ENCODE measurements at places on chromosomes 7 and 10.

DNA sequence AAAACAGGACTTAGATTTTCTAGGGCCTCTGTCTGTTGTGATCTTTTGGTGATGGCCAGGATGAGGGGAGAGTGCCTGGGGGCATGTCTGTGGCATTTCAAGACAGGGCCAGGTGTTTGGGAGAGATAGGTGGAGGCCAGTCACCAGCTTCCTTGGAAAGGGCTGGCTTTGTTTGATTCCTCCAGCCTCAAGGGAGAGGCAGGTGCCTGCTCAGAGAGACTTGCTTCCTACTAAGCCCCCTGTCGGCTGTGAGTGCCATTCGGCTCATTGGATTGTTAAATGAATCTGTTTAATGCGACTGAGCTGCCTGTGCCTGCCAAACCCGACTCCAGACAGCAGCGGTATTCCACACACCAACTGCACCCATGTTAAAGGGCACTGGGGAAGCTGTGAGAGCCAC is 304.1 kb upstream of the COBL start:
- no peak for DNase-seq

- DNase-seq, result no peak
Measured at GRCh38 chr10:50415292-50415691, 164.0 kb upstream of the ASAH2 start.

DNA sequence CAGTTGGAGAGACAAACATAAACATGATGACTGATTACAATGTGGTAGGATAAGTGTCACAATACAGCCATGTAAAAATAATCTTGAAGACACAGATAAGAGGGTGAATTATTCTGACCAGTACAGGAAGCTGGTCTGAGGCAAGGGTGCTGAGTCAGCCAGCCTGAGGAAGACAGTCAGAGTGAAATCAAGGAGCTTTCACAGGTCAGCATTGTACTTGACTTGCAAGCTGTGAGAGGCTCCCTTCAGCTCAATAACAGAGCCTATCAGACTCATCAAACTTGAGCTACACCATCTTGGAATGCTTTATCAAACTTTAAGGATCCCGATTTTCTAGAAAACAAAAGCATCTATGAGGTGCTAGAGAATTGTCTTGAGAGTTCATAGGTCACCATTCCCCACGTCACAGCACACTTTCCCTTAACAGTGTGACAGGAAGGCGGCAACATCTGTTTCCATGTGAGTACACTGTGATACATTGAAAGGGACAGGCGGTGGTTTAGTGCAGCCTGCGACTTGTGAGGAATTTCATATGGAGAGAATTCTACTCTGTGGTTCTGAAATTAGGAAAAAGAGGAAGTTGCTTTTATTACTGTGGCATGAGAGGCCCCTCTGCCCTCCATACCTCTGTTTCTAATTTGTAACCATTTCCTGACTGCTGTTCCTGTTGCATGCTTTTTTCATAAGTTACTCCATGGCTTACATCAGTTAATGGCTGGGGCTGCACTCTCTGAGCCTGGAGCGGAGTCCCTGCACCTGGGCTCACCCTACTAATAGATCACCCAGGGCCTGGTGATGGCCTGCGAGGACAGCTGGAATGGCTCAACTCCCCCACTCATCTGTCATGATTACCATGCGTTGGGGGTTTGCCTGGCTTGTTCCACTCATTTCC is 417.1 kb downstream of the SUGCT start:
- no peak for DNase-seq

GRCh38 chr7:143504937-143505297 is 27.2 kb downstream of the TAS2R41 start:
- DNase-seq, result no peak

DNA sequence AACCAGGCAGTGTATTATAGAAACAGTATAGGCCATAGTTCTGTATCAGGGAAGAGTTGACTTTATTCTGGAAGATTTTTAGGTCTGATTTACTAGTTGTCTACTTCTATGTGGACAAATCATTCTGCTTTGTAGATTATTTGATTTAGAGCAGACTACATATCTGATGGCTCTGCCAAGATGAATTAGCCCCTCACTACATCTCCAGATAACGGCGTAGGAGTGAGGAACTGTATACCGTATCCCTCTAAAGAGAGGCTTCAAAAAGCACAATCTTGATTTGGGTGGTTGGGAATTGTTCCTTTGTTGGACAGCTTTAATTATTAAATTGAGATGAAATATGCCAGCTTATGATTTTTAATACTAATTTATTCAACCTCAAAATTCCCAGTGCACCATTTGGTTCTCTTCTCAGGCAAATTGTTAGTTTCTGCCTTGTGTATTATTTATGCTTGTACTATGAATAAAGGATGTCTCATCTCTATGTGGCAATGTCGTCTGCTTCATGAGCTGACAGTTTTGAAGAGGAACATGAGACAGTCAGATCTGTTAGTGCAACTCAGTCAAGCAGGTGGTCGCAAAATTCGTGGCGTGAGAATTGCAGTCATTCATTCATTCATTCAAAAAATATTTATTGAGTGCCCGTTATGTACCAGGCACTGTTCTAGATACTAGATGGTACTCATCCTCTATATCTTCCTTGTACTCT is 422.8 kb downstream of the EXOC4 start:
- DNase-seq, result no peak

- DNase-seq, result no peak
Measured at GRCh38 chr7:68544851-68545250, 1053.4 kb upstream of the AUTS2 start.

GRCh38 chr10:19917751-19918478 is 101.7 kb downstream of the PLXDC2 start:
- no peak for DNase-seq

All from stimulated activated CD4-positive, alpha-beta T cell treated with anti-CD3 and anti-CD28 coated beads, TNF-alpha, amount 100 ng/mL, for 4 hours (primary cell).